ENCODE measurements at places on chromosomes 6 and 20.
A peak's percentile ranks its signal among the peaks of the same experiment; 100 is the strongest.

DNA sequence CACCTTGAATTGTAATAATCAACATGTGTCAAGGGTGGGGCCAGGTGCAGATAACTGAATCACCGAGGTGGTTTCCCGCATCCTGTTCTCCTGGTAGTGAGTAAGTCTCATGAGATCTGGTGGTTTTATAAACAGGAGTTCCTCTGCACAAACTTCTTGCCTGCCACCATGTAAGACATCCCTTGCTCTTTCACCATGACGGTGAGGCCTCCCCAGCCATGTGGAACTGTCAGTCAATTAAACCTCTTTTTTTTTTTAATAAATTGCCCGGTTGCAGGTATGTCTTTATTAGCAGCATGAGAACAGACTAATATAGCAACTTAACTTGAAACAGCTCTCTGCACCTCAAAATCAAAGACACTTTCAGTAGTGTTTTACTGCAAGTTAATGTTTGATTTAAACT lies 121.6 kb downstream of the OGFRL1 start:
- no peak for DNase-seq

- no peak for DNase-seq
Measured at GRCh38 chr6:16057446-16057845, 71.4 kb upstream of the MYLIP start.

DNA sequence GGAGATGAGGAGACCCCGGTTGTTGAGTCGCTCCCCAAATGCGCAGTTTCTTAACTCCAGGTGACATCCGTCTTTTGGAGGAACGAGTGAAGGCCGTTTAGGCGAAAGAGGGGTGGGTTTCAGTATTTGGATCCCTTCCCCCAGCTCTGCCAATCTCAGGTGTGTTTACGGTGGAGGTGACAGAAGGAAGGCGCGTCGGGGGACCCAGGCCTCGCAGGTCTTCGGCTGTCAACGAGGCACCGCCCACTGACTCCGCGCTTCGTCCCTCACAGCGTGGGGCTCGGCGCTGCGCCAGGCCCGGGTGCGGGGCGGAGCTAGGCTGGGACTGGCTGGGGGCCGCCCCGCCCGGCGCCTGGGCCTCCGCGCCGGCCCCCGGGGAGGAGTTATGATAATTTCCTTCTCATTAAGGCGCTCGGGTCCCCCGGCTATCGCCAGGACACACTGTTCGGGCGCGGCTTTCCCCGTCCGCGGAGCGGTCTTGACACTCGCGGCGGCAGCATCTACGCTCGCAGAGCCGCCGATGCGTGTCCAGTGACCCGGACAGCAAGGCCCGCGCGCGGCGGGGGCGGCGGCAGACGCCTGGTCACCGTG lies at the start of gene TFAP2C:
TSS of gene TFAP2C (plus strand) at position 434 of the 591 bp plus-strand sequence. CDS start 239 bp downstream, outside the sequence.
- DNase-seq = peak; percentile 44

DNA sequence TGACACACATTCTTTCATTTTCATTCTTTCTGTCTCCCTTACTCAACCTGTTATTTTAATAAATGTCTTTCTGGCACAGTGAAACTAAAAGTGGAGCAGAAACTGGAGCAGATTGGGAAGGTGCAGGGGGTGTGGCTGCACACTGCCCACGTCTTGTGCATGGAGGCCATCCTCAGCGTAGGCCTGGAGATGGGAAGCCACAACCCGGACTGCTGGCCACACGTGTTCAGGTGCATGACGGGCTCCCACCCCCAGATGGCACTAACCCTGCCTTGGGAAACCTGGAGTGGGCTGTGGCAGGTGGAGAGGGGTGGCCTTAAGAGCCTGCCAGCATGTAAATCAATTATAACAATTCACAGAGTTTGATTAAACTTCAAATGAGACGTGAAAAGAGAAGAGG lies 71.4 kb upstream of the PBOV1 start:
- peak; percentile 11 for DNase-seq

- no peak for DNase-seq
Measured at GRCh38 chr20:19095762-19096161, 116.7 kb upstream of the SLC24A3 start.

DNA sequence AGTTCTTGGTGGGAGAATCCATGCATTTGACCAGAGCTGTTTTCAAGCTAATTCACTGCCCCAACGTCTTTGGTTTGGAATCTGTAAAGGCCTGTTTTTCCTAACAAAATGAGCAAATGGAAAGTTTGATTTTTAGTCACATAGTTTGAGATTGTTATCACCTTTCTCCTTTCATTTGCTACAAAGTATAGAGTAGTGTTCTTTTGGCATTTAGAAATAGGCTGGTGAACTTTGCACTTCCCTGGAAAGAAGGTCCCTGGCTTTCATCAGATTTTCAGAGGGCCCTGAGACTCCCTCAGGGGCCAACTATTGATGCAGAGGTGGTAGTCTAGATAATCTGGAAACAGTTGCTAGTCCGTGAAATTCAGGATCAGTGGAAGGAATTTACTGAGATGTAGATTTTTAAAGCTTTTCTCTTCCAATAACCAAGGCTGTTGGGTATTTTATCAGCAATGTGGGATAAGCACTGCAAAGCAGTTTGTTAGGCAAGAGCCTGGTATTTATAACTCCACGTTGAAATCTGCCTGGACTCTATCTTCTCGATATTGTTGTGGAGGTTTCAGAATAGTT lies 1.7 kb downstream of the ARFGEF2 start:
- DNase-seq = no peak

- no peak for DNase-seq
Measured at GRCh38 chr6:147653631-147654030, 145.1 kb downstream of the SAMD5 start.

DNA sequence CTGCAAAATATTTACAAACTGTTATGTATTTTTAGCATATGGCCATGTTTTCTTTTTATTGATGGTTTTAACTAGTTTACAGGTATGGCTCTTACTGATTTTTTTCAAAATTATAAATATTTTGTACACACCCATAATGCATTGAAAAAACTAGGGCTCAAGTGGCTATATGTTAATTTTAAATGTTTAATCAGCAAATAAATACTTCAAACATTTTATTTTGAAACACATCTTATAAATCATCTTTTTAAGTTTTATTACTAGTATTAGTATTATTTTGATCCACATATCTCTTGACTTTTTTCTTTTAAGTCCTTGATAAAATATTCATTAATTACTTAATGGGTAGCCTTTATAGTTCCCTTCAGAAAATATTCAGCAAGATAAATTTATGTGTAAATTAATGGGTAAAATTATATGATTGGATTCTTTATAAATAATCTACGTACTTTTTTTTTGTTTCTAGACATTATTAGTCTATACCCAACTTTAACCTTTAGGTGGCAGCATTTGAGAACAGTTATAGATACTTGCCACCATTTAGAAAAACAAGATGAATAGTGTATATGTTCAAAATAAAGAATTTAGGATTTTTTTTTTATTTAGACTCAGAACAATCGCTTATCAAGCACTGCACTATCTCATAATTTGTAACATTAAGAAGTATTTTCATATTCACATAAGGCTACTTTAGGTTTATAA lies 241.9 kb downstream of the ADGRB3 start:
- peak; percentile 8 for DNase-seq

- DNase-seq = no peak
Measured at GRCh38 chr20:8627340-8628004, 441.4 kb upstream of the PLCB4 start.

GRCh38 chr6:118292558-118292957 lies 255.5 kb upstream of the PLN start:
- DNase-seq = no peak

- DNase-seq = no peak
Measured at GRCh38 chr6:47360388-47360787, 50.7 kb upstream of the TNFRSF21 start.

DNA sequence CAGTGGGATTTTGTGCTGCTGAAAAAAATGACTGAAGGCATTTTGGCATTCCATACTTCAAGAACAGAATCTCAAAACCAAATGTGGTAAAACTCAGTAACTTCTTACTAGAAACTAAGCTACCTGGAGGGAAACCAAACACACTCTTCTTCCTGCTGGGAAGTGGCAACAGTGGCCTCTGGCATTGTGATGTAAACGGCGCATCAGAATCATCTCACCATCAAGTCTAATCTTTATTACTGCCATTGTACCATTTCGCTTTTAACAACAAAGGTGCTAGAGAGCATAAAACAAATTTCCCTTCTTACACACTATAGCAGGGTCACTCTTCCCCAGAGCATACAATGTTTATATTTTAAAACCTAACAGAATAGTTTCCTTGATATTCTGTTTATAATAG lies 101.6 kb upstream of the CEP162 start:
- DNase-seq = no peak

DNA sequence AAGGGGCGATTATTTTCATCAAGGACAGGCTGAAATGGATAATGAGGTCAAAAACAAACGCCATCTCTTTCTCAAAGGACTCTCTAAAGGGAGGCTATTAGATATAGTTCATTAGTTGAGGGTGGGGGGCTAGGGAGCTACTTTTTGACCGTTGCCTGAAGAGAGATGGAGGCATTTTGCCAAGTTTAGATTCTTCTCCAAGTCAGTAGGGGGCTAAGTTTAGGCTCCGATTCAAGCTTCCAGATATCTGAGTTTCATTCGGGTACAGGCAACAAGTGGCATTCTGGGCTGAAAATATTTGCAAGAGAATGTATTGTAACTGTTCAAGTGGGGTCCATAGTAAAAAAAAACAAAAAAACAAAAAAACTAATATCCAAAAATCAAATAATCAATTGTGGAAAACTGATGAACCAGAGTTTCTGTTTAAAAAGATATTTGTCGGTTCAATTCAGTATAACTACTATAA lies 43.4 kb upstream of the PIM1 start:
- DNase-seq = no peak

DNA sequence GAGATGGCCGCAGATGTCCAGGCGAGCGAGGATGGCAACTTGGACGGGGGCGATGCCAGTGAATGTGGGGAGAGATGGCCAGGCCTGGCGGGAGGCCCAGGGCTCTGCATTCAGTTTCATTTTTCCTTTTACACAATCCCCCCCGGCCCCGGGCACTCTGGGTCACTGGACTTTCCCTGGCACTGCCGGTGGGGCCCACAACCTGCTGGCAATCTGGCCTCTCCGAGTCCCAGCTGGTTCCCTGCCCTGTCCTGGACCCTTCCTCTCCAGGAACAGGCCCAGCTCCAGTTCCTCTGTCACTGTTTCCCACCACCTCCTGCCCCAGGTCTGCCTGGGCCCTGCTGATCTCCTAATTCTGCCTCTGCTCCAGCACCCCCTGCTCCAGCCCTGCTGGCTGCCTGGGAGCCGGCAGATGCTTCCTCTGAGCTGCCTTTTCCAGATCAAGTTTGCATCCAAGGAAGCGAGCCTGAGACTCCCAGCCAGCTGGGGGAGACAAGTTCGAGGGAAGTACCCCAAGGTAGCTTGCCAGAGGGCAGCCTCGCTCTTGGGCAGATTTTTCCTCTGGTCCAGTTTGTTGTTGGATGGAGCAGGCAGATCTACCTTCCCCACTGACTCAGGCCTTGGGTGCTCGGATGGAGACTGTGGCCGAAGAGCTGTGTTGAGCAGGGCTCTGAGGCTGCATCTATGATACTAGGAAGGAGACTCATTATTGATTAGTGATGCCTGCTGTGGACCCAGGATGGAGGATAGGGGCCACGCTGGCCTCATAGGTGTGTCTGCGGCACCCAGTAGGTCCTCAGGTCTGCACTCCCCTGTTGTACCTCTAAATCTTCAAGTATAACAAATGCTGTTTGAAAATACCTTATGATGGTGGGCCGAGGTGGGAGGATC lies 83.2 kb downstream of the CEBPB start:
- DNase-seq = no peak

DNA sequence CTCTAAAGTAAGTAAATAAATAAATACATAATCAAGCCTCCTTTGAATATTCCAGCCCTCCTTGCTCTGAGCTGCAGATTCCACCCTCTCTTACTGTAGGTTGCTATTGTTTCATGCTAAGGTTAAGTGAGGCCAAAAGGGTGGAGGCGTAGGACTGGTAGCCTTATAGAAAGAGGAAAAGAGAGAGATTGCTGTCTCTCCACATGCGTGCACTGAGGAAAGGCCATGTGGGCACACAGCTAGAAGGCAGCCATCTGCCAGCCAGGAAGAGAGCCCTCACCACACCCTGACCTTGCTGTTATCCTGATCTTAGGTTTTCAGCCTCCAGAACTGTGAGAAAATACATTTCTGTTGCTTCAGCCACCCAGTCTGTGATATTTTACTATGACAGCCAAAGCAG lies 87.4 kb upstream of the SHLD1 start:
- DNase-seq = no peak

- DNase-seq = no peak
Measured at GRCh38 chr6:158500016-158500735, 59.7 kb upstream of the TMEM181 start.

DNA sequence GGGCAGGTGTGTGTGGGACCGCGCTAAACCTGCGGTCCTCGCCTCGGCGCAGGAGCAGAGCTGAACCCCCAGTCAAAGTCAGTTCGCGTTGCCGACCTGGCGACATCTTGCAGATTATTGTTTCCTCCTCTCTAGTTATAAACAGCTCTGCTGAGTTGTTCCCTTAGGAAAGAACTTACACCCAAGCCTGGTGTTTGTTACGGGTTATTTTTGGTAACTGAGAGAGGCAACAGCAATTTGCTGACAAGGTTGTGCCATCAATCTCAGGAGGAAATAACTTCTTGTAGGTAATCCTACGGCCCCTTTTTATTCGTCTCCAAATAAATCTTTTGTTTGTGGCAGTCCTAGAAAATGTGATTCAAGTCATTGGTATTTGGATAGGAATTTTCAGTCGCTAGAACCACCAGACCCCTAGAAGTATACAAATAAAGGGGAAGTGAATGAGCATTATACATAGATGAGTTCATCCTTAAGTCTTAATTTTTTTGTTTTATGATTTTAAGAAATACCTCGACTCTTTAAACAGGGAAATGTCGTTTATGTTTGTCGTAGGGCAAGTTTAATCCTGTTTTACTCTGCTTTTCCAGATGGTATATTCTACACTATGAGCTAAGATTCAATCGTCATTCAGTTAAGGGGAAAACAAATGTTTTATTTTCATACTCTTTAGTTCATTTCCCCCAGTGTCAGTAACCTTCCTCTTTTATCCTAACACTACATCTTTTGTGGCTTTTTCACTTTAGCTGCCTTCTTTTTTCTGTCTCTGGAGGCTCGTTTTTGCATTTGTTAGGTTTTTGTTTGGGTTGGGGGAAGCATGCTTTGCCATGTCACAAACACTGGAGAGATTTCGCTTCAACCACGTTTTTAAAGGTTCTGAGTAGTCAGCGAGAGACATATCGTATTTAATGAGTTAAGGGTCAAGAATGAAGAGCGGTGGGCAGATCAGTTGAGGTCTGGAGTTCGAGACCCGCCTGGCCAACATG lies 1.2 kb downstream of the PM20D2 start:
- peak; percentile 38 for DNase-seq

- no peak for DNase-seq
Measured at GRCh38 chr20:54510541-54511129, 35.2 kb downstream of the DOK5 start.

DNA sequence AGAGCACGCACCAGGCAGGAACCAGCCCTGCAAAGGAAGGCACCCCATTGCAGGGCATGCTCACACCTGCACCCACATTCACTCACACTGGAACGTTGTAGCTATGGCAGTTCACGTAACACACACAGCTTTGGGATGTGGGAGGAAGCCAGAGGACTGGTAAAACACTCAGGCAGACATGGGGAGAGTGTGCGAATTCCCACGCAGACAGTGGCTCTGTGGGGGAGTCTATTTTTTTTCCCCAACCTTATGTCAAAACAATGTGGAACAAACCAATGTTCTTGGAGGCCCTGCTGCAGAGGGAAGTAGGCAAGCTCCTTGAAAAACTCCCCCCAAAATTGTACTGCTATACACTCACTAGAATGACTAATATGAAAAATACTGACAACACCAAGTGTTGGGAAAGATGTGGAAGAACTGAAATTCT lies 91.0 kb downstream of the PPP1R14C start:
- DNase-seq = no peak

All from activated CD4-positive, alpha-beta T cell treated with anti-CD3 and anti-CD28 coated beads, Interleukin-10, Interleukin-2, amounts not matched to agents 100 ng/mL and 50 ng/mL, durations not matched to agents 16 hours and 8 hours (primary cell).